Kasumi-1 (cell line): ENCODE measurements at places on chromosomes 6 and 20.

DNA sequence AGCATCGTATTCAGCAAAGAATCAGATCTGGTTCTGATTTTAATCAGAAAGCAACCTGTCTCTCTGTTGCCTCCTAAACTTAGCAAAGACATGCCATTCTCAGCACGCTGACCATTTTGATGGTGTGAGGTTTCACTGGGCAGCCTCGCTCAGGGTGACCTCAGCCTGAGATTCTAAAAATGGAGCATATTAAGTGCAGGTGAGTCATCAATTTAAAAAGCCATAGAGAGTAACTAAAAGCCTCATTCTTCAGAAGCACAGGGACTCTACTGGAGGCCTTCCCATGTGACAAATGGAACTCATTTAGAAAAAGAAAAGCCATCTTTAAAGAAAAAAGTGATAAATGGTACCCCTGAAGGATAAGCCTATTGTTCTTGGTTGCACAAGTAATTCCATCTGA is 91.3 kb downstream of the FILIP1 start:
- no peak for DNase-seq

DNA sequence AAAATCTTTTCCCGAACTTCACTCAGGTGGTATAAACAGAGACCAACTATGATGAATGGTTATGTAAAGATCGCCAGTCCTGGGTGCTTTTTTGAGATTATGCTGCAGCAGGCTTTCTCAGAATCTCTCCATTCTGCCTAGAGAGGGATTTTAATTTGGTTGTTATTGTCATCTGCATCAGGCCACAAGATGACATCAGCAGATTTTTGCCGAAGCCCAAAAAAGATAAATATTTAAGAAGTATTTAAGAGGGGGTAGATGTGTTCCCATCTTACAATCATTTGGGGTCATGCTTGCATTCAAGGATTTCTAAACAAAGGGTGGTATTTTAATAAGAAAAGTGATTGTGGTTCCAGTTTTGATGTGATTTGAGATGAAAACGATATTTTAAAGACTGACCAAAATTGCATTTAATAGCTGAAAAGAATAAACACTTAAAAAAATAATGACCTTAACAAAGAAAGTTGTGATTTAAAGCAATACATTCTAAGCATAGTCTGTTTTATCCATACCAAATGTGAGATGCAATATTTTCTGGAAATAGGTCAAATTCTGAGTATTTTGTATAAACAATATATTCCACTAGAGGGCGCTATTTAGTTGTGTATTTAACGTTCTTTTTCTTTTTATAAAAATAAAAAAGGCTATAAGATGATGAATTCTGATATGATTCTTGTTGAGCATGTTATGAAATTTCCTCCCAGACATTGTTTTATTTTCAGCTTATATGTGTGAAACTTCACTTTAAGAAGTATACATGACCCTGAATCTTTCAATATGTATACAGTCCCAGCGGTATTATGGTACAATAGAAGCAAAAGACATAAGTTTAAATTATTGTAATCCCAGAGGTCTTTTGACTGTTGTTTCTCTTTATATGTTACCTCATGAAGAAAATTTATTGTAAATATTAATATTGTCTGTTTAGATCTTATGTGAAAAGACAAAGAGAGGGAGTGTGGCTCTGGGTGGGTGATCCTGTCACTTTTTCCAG is 51.0 kb upstream of the ZFP64 start:
- peak; percentile 56 for DNase-seq

DNA sequence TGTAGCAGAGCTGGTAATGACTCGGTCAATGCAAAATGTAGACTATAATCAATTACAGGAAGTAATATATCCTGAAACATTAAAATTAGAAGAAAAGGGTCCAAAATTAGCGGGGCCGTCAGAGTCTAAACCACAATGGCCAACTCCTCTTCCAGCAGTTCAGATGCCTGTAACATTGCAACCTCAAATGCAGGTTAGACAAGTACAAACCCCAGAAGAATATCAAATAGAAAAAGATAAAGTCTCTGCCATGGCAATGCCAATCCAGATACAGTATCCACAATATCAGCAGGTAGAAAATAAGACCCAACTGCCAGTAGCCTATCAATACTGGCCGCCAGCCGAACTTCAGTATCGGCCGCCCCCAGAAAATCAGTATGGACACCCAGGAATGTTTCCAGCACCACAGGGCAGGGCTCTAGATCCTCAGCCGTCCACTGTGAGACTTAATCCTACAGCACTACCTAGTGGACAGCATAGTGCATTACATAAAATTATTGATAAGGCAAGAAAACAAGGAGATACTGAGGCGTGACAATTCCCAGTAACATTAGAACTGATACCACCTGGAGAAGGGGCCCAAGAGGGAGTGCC is 158.4 kb downstream of the GPX5 start:
- DNase-seq: peak; percentile 68

DNA sequence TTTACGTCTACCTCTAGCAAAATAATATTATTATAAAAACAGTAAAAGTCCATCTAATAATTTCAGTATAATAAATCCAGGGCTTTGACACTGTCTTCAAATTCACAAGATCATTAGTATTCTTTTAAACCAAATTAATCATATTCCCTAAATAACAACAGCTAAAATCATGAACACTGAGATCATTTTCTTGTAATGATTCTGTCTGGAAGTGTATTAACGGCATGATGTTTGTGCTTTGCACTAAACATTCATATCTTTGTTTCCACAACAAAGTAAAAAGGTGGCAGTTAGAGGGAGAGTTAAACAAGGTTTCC is 18.8 kb downstream of the HIVEP2 start:
- peak; percentile 4 for DNase-seq

- DNase-seq: peak; percentile 41
Measured at GRCh38 chr6:6351511-6352025, 31.1 kb upstream of the F13A1 start.

- DNase-seq: no peak
Measured at GRCh38 chr6:168377484-168377855, 57.9 kb upstream of the DACT2 start.

DNA sequence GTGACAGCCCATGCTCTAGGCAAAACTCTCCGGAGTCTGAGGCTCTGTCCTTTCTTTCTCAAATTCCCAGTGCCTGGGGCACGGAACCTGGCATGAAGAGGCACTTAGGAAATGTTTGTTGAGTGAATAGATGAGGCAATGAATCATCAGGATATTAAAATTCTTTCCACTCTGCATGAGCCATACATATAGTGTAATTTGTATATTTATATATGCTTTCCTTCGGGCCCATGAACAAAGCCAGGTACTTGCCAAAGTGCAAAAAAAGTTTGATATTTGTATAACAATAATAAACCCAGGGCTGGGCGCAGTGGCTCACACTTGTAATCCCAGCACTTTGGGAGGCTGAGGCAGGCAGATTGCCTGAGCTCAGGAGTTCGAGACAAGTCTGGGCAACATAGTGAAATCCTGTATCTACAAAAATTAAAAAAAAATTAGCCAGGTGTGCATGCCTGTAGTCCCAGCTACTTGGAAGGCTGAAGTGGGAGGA is 212.3 kb upstream of the ZNF217 start:
- no peak for DNase-seq

- no peak for DNase-seq
Measured at GRCh38 chr6:169366258-169366901, 112.7 kb upstream of the THBS2 start.

GRCh38 chr20:53365076-53365475 is 228.6 kb downstream of the ZNF217 start:
- DNase-seq: no peak

DNA sequence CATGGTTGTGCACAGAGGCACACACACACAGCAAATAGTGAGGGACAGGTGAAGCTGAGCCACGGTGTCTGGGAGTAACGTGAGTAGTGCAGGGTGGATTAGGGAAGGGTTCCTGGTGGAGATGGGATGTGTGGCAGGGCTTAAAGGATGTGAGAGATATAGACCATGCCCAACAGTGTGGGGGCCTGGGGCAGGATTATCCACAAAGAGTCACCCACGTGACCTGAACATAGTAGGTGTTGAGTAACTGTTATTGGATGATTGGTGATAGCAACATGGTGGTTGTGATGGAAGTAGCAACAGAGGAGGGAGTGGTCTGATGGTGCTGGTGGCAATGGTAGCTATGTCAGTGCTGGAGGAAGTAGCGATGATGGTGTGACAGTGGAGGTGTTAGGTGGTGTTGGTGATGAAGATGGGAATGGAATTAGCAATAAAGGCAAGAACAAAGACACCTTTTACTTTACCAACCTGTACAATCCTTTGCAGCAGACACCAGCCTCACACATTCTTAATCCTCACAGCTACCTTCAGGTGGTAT is 135.1 kb downstream of the MRPL14 start:
- DNase-seq: no peak

- no peak for DNase-seq
Measured at GRCh38 chr6:34990971-34991560, 102.0 kb downstream of the ANKS1A start.

DNA sequence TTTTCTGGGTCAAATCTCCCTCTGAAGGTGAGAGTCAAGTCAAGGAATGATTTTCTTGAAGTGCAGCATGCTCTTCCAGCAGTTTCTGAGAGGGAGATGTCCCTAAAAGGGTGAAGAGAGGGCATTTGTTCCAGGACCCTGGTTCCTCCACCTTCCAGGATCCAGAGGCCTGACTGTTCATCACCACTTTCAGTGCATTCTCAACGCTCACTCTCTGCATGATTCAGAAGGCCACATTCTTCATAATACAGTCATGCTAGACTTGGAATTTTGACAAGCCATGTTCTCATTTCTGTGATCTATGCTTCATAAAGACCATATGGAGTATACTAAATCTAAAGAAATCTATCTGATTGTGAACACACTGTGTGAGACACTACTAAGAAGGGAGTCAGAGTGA is 85.1 kb downstream of the PDE7B start:
- no peak for DNase-seq

- no peak for DNase-seq
Measured at GRCh38 chr20:61569825-61570224, 317.8 kb downstream of the CDH4 start.

DNA sequence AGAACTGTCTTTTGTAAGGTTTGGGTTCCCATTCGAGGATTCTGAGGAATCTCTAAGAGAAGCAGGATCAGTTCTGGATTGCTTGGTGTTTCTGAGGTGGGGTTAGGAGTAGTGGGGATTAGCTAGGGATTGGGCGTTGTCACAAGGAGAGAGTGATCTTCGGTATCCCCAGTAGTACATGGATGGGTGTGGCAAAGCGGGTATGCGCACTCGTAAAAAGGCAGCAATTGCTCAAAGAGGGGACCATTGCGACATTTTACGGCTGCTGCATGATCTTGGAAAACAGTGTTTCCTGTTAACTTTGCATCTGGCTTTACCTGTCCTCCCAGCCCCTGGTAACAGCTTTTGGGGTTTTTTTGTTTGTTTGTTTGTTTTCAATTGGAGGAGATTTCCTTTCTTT is 9.7 kb upstream of the ZSCAN9 start:
- no peak for DNase-seq

DNA sequence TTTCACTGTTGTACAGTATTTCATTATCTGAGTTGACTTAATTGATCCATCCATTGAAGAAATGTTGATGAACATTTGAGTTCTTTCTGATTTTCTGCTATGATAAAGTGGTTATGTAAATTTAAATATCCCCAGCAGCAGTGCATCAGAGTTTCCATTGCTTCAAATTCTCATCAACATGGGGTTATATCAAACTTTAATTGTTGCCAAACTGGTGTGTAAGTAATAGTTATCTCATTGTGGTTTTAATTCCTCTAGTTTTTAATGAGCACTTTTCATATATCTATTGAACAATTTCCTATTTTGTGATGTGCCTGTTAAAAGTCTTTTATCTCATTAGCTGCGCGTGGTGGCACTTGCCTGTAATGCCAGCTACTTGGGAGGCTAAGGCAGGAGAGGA is 18.1 kb downstream of the ZNFX1 start:
- DNase-seq: no peak

DNA sequence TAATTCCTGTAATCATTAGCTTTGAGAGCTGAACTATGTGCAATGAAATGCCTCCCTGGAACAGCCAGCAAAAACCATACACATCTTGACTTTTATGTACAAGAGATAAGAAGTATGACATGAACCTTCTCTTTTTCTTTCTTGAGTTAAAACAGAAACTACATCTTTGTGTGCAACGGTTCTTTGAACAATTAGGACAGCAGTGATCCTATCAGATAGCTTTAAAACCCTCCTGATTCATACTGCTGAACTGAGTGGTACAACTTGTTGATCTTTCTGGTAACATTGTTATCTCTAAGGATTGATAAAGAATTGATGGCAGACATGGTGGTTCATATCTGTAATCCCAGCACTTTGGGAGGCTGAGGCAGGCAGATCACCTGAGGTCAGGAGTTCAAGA is 43.4 kb downstream of the TRAF3IP2 start:
- DNase-seq: no peak

- no peak for DNase-seq
Measured at GRCh38 chr20:750801-751200, 17.5 kb downstream of the SLC52A3 start.

GRCh38 chr6:112221981-112222852 is 32.1 kb downstream of the LAMA4 start:
- DNase-seq: no peak

DNA sequence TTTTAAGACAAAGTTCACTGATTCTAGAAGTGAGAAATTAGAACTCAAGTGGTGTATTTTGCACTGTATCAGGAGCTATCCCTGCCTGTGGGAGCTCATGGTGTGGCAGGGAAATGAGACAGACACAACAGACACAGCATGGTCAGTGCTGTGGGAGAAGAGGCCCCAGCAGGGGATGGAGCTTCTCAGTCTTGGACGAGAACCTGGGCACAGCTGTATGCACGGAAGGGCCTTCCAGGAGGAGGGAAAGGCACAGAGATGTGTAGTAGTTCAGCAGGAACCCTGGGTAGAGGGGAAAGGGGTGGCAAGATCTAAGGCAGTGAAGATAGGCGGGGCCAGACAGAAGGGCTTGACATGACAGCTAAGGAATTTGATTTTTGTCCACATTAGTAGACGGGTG is 48.8 kb upstream of the KIF25 start:
- DNase-seq: no peak

- DNase-seq: no peak
Measured at GRCh38 chr6:152050451-152051195, 243.1 kb downstream of the ESR1 start.

GRCh38 chr6:43396408-43397149 is 27.1 kb upstream of the ZNF318 start:
- no peak for DNase-seq

GRCh38 chr6:14674867-14675648 is 557.5 kb downstream of the CD83 start:
- no peak for DNase-seq

GRCh38 chr6:158409451-158409850 is 97.2 kb downstream of the TULP4 start:
- peak; percentile 69 for DNase-seq

GRCh38 chr20:41499961-41500725 is 118.0 kb downstream of the CHD6 start:
- no peak for DNase-seq

GRCh38 chr20:17709361-17710293 is 9.9 kb downstream of the BANF2 start:
- no peak for DNase-seq

- DNase-seq: peak; percentile 70
Measured at GRCh38 chr6:50791900-50792508, 26.7 kb upstream of the TFAP2B start.

- no peak for DNase-seq
Measured at GRCh38 chr6:4662886-4663285, 113.3 kb upstream of the CDYL start.

GRCh38 chr6:30340589-30341054 is 4.3 kb upstream of the RPP21 start:
- DNase-seq: no peak
